ENCODE measurements at places on chromosomes 12 and 14. TPM values are rescaled to one million over a fixed set of nuclear protein-coding genes. Genes with fewer than 3 reads are reported as not detected.

DNA sequence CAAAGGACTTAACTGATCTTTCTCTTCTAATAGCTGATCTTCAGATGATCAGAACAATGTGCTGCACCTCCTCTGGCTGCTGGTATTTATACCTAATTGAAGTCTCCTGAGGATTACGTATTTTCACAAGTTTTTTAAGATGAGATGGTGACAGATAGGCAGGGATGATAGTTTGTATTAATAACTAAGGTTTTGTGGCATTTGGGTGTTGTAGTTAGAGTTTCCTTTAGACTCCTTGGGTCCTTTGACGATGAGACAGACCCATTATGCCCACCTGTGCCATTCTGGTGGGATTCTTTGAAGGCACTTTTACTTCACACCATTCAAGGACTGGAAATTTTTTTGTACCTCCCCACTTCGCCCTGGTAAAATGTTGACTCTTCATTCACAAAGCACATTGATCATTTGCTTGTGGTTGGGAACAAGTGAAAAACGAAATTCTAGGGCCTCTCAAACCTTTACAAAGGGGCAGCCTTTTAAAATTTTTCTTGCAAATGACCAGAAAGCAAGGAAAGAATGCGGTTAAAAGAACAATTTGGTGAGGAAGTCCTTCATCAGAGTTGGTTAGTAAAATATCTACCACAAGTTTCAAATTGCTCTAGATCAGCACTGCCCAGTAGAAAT lies at the start of gene IFNG:
Gene IFNG, minus strand, starts transcription at position 60 of the 624 bp plus-strand sequence. CDS start 125 bp downstream, outside the sequence.
- no peaks in the 10 kb centered on the region for H3K4me1 ChIP-seq
- H3K36me3 ChIP-seq, result no peaks in the 10 kb centered on the region
- H3K27me3 ChIP-seq, result no peaks in the 10 kb centered on the region

INHBC gene
- 1.5 TPM for polyA plus RNA-seq

DNA sequence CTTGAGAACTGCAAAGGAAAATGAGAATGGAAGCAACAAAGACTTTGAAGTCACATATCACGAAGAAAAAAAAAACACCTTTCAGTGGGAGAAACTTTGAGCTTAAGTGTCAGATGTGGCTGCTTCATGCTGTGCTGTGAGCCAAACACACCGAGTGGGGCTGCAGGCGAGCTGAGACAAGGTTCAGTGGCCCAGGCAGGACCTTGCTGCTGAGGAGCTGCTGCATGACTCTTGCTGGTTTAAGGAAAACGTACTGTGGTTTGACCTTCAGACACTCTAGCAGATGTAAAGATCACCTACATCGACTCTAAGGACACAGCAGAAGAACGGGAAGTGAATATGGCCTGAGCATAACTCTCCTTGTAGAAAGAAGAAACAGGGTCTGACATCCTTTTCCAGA lies 118.1 kb upstream of the OR4E1 start:
- H3K27me3 ChIP-seq, result no peaks in the 10 kb centered on the region
- no peaks in the 10 kb centered on the region for H3K4me1 ChIP-seq
- DNase-seq, result no peak
- H3K36me3 ChIP-seq, result no peaks in the 10 kb centered on the region

DNA sequence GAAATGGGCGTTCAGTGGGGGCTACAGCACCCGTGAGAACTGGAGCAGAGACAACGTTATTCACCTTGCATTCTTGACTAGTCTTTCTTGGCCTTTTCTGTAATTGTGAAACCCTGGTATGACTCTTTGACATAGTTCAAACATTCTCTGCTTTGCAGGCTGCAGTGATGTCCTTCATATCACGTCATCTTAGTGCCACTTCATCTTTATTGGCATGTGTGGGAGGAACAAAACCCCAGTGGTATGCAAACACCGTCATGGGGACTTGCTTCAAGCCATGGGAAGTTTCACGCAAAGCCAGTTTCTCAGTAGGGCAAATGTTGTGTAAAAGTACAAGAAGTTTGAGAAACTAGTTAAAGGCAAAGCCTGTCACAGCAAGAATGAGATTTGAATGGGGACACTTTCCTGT lies 20.2 kb upstream of the DUSP16 start:
- H3K27ac ChIP-seq, result peak overlapping the region; percentile 78
- DNase-seq, result peak; percentile 58
- no peak overlapping the region for H3K4me3 ChIP-seq
- no peaks in the 10 kb centered on the region for H3K27me3 ChIP-seq
- H3K4me1 ChIP-seq, result no peaks in the 10 kb centered on the region

GRCh38 chr14:99389174-99389826 lies 91.4 kb downstream of the SETD3 start:
- H3K27ac ChIP-seq, result no peak overlapping the region
- DNase-seq, result peak; percentile 67

GRCh38 chr12:118288174-118288573 lies 84.5 kb downstream of the TAOK3 start:
- no peaks in the 10 kb centered on the region for H3K36me3 ChIP-seq
- no peak for DNase-seq
- no peak overlapping the region for H3K4me3 ChIP-seq
- H3K4me1 ChIP-seq, result peaks cover 4% of the 10 kb centered on the region
- no peak overlapping the region for H3K27ac ChIP-seq
- no peaks in the 10 kb centered on the region for H3K27me3 ChIP-seq

GRCh38 chr14:99619835-99620834 lies 16.1 kb upstream of the CCDC85C start:
- H3K27me3 ChIP-seq, result no peaks in the 10 kb centered on the region
- DNase-seq, result no peak
- H3K27ac ChIP-seq, result no peak overlapping the region
- H3K4me1 ChIP-seq, result peaks cover 9% of the 10 kb centered on the region

DNA sequence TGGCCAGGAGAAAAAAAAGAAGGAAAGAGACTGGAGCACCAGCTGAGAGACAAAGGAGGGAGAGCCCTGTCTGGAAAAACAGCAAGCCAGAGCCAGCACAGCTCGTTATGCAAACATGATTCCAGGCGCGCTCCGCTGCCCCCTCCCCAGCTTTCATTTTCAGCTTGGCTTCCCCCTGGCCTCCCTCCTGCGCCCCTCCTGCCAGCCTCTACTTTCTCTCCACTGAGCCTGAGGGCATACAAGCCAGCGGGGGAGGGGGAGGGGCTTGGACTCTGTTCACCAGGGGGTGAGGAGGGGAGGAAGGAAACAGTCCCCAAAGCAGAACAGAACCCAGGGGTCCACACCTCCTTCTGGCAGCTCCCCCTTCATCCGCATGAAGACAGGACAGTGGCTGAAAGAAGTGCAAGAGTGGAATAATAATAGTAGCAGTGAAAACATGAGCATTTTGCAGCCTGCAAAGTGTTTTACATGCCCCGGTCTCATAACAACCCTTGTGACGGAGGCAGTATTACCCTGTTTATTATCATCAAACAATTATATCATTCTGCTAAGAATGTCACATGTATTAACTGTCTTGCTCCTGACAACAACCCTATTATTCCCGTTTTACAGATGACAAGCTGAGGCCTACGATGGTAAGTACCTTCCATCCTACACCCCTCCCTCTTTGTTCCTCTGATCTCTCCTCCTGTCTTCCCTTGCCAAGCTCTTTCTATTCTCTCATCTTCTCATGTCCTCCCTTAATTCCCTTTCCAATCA lies 24.2 kb downstream of the SMUG1 start:
- H3K4me1 ChIP-seq, result peaks cover 46% of the 10 kb centered on the region
- H3K36me3 ChIP-seq, result no peaks in the 10 kb centered on the region
- no peak overlapping the region for H3K27ac ChIP-seq

GRCh38 chr12:122421187-122421820 lies 1.2 kb downstream of the CLIP1 start:
- H3K27me3 ChIP-seq, result no peaks in the 10 kb centered on the region
- H3K4me1 ChIP-seq, result peaks cover 25% of the 10 kb centered on the region
- peak; percentile 73 for DNase-seq
- no peaks in the 10 kb centered on the region for H3K36me3 ChIP-seq
- peak overlapping the region; percentile 99 for H3K27ac ChIP-seq

Measured in hepatocyte (in vitro differentiated cells).